ENCODE measurements at places on chromosomes 2 and 18.

- no peaks in the 10 kb centered on the region for H3K36me3 ChIP-seq
- H3K4me3 ChIP-seq = no peak overlapping the region
- H3K4me1 ChIP-seq = peaks cover 6% of the 10 kb centered on the region
- DNase-seq = no peak
- H3K27ac ChIP-seq = no peak overlapping the region
These were observed 10.7 kb upstream of the ADCY3 start for GRCh38 chr2:24930768-24931167.

- no peaks in the 10 kb centered on the region for H3K36me3 ChIP-seq
- no peak overlapping the region for H3K4me3 ChIP-seq
- H3K27me3 ChIP-seq = no peaks in the 10 kb centered on the region
- H3K27ac ChIP-seq = no peak overlapping the region
- no peaks in the 10 kb centered on the region for H3K4me1 ChIP-seq
- no peak for DNase-seq
These were observed 15.8 kb upstream of the MTCL1 start for GRCh38 chr18:8689517-8689916.

GRCh38 chr2:103738108-103738507, 976.3 kb downstream of the TMEM182 start:
- H3K4me3 ChIP-seq = no peak overlapping the region
- no peak for DNase-seq
- no peaks in the 10 kb centered on the region for H3K4me1 ChIP-seq
- H3K27me3 ChIP-seq = no peaks in the 10 kb centered on the region

GRCh38 chr2:12265646-12266045, 451.1 kb upstream of the TRIB2 start:
- no peak overlapping the region for H3K4me3 ChIP-seq
- no peak overlapping the region for H3K27ac ChIP-seq
- no peaks in the 10 kb centered on the region for H3K36me3 ChIP-seq
- peaks cover 19% of the 10 kb centered on the region for H3K4me1 ChIP-seq

DNA sequence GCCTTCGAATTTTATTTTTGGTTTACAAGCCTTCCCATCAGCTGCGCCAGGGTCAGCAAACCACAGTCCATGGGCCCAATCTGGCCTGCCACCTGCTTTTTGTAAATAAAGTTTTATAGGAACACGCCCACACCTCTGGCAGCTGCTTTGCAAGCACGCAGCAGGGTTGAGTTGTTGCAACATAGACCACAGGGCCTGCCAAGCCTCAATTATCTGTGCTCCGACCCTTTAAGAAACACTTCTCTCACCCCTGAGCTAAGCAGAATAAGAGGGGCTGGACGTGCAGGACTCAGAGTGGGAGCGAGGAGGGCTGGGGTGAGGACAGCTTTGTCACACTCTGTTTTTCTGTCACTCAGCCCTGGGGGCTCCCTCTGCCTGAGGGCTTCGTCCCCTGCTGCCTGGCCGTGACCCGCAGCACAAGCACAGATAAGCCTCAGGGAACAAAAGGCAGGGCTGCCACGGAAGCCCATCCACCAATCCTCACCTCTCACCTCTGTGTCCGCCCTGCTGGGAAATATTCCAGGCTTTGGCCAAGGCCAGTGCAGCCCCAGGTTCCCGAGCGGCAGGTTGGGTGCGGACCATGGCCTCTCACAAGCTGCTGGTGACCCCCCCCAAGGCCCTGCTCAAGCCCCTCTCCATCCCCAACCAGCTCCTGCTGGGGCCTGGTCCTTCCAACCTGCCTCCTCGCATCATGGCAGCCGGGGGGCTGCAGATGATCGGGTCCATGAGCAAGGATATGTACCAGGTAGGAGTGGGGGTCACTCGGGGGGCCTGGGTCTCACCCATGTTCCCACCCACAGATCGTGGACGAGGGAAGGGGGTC, at the start of gene AGXT:
TSS of gene AGXT (plus strand) at position 539 of the 823 bp plus-strand sequence. CDS start at position 581, 42 bp downstream.
- no peak within 1 kb of the TSS for H3K27ac ChIP-seq
- H3K36me3 ChIP-seq = no peaks in the 10 kb centered on the region
- peaks cover 2% of the 10 kb centered on the region for H3K4me1 ChIP-seq

DNA sequence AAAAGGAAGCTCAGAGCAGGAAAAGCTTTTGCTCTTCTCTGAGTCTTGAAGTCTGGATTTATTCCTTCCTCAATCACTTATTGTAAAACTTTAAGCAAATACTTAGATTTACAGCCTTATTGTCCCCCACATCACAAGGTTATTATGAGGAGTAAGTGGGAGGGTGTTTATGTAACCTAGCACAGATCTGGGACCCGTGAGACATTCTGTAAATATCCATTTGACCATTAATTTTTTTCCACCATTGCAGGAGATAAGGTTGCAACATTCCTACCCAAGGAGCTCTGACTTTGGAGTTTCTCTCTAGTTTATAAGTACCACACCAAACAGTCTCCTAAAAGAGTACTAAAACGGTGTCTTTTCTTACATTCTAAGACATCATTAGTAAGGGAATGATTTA, 52.1 kb upstream of the CTIF start:
- H3K36me3 ChIP-seq = no peaks in the 10 kb centered on the region
- peaks cover 6% of the 10 kb centered on the region for H3K27me3 ChIP-seq
- no peak for DNase-seq
- H3K4me1 ChIP-seq = no peaks in the 10 kb centered on the region
- H3K4me3 ChIP-seq = no peak overlapping the region

DNA sequence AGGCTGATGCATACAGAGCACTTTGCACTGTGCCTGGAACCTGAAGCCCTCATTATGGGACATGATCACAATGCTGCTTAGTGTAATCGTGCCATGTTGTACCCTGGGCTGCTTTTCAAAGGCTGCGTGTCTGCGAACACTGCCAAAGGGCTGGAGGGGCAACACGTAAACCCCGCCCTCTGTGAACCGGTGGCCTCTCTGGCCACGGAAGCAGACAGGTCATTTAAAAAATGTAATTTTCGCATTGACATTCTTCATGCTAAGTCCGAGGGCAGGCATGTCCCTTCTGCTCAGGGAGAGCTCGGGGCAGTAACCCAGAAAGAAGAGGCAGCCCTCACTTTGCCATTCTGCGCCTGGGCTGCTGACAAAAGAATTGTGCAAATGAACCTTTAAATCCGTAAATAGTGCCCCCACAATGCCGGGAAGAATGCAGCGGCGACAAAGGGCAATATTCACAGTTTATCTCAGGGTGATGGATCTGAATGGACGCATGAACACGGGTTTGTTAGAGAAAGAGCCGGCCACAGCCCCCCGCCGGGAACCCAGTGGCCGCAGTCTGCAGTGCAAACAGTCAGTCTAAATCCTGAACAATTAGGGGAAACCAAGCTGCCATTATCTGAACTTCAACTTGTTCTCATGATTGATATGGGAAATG, 226.1 kb downstream of the MYCN start:
- no peak for DNase-seq
- no peak overlapping the region for H3K4me3 ChIP-seq
- H3K27me3 ChIP-seq = no peaks in the 10 kb centered on the region

DNA sequence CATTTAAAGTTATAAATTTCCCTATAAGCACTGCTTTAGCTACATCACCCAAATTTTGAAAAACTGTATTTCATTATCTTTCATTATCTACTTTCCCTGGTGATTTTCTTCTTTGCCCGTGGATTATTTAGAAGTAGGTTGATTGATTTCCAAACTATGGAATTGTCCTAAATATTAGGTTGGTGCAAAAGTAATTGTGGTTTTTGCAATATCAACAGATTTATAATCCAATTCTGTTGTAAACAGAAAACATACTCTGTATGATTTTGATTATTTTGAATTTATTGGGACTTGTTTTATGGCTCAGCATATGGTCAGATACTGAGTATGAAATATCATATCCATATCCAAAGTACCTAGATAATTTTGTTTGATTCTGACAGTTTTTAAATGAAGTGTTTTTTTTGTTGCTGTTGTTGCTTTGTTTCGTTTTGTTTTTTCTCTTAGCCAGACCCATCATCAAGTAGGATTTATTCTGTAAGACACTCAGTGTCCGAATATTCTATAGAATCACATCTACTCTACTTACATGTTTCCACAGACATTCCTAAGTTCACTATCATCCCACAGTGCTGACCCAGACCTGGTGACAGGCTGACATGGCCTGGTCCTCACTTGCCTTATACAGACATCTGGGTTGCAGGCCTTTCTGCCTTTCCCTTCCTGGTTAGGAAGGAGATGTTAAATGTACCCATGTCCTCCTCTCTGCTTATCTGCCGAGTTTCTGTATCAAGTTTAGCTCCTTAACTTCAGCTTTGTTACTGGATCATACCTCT, 2.1 kb upstream of the TRABD2A start:
- H3K4me1 ChIP-seq = peaks cover 39% of the 10 kb centered on the region
- no peaks in the 10 kb centered on the region for H3K27me3 ChIP-seq
- H3K36me3 ChIP-seq = peaks cover 2% of the 10 kb centered on the region
- H3K4me3 ChIP-seq = peak overlapping the region; percentile 95
- peak overlapping the region; percentile 97 for H3K27ac ChIP-seq

DNA sequence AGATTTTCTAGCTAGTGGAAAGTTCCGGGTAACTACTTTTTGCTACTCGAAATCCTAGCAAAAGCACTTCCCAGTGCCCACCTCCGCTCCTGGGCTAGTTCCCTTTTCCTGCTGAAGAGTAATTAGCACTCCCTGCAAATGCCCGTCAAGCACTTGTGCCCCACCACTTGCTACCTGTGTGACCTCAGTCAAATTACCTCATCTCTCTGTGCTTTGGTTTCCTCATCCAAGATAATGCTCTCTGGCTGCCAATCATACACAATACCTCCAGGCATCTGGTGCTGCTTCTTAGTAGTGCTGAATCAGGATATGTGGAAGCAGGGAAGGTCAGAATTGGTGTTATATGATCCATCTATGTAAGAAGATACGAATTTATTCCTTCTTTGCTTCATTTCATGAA, 102.1 kb upstream of the CDCA7 start:
- DNase-seq = no peak
- no peaks in the 10 kb centered on the region for H3K36me3 ChIP-seq
- H3K4me3 ChIP-seq = no peak overlapping the region
- H3K27ac ChIP-seq = no peak overlapping the region
- H3K27me3 ChIP-seq = peaks cover 25% of the 10 kb centered on the region

DNA sequence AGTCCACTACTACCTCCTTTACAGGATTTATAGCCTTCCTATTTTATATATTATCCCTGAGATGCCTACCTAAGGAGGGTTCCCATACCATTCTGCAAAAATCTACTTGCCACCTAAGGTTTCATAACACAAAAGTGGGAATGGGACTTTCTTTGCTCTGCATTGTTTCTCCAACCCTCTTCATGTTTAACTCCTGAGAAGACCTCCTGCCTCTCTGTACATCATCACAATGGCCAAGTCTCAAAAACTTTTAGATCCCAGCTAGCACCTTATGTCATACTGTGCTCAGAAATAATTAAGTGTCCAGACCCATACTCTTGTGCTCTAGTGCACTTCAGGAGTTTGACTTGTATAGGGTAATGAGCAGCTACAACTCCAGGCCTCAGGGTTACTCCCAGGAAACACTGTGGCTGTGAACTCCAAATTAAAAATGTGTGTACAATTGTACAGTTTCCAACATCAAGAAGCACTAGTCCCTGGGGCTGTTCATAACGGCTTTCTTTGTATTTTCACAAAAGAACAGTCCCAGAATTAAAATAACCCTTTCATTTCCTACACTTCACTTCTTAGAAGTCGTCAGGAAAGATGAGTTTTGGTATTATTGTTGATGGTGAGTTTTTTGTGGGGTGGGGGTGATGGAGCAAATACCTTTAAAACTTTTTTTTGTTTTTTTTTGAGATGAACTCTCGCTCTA, 39.4 kb downstream of the METAP1D start:
- H3K36me3 ChIP-seq = no peaks in the 10 kb centered on the region
- no peak overlapping the region for H3K27ac ChIP-seq
- no peaks in the 10 kb centered on the region for H3K4me1 ChIP-seq
- no peak for DNase-seq
- no peaks in the 10 kb centered on the region for H3K27me3 ChIP-seq
- no peak overlapping the region for H3K4me3 ChIP-seq

GRCh38 chr2:174005801-174006419, 40.7 kb upstream of the SP3 start:
- DNase-seq = no peak
- no peaks in the 10 kb centered on the region for H3K4me1 ChIP-seq
- no peak overlapping the region for H3K4me3 ChIP-seq
- H3K27ac ChIP-seq = no peak overlapping the region
- no peaks in the 10 kb centered on the region for H3K36me3 ChIP-seq

DNA sequence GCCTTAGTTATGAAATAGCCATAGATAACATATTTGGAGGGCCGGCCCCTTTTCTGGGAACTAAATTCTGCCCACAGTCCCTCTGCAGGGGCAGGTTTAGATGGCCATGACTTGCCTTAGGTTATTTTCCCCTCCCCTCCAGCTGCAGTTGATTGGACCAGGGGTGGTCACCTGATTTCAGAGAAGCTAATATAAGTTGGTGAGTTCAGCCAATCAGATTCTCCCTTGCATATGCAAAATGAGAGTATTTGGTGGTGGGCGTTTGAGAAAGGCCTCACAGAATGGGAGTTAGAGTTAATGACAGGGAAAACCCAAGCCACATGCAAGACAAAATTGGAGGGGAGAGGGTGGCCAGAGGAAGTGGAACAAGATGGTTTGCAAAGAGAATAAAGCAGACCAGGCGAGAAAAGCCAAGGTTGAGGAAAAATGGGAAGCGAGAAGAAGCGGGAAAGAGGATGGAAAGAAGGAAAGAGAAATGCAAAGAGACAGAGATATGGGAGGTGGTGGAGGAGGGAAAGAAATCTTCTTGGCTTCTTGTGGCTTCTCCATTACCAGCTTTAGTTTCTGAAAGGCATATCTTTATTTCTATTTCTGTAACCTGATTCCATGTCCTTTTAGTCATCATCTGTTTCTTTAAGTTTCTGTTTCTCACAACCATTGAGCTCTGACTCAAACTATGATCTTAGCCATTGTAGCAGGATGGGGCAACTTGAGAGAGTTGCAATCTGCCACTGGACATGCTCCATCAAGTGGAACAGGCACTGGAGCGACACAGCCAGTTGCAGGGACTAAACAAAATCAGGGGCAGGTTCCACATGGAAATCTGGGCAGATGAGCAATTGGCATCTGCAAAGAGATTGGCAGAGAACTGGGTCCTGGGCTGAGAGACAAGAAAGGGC, 108.1 kb upstream of the SIX3 start:
- peak overlapping the region; percentile 7 for H3K4me3 ChIP-seq
- peak; percentile 32 for DNase-seq
- H3K36me3 ChIP-seq = peaks cover 6% of the 10 kb centered on the region
- peaks cover 41% of the 10 kb centered on the region for H3K4me1 ChIP-seq
- H3K27ac ChIP-seq = peak overlapping the region; percentile 79

GRCh38 chr18:79372991-79373390, 22.7 kb upstream of the NFATC1 start:
- H3K4me3 ChIP-seq = no peak overlapping the region
- no peak for DNase-seq
- H3K36me3 ChIP-seq = peaks cover 6% of the 10 kb centered on the region
- H3K27ac ChIP-seq = no peak overlapping the region
- H3K27me3 ChIP-seq = no peaks in the 10 kb centered on the region
- peaks cover 14% of the 10 kb centered on the region for H3K4me1 ChIP-seq

GRCh38 chr18:79387214-79387613, 8.5 kb upstream of the NFATC1 start:
- DNase-seq = no peak
- H3K27ac ChIP-seq = no peak overlapping the region
- peaks cover 29% of the 10 kb centered on the region for H3K27me3 ChIP-seq
- peaks cover 3% of the 10 kb centered on the region for H3K4me1 ChIP-seq
- H3K4me3 ChIP-seq = no peak overlapping the region
- no peaks in the 10 kb centered on the region for H3K36me3 ChIP-seq

All from T-helper 2 cell treated with Interferon-gamma antibody and Interleukin-4, amounts not matched to agents 5 μg/mL and 100 μg/mL, for 36 hours (primary cell).